Left cardiac atrium (tissue), 4 donors: ENCODE measurements at places on chromosomes 3 and 15.

DNA sequence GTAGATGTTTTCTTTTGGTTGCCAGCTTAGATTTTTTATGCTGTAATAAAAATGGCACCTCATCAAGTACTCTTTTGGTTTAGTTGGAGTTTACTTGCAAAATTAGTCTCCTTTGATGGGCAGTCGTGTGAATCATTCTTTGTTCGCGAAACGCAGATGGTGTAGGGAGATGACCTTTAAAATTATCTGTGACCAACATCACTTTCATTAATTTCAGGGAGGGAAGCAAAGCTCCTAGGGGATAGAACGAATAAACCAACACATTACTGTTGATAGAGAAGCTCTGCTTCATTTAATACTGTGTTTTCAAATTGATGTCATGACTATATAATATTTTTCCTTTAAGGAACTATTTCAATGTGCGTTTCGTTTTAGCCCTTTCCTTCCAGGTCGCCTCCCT, 67.4 kb downstream of the USP13 start:
- no peak for DNase-seq

GRCh38 chr3:127286571-127287140, 1.2 kb downstream of the PRR20G start:
- no peak for DNase-seq

DNA sequence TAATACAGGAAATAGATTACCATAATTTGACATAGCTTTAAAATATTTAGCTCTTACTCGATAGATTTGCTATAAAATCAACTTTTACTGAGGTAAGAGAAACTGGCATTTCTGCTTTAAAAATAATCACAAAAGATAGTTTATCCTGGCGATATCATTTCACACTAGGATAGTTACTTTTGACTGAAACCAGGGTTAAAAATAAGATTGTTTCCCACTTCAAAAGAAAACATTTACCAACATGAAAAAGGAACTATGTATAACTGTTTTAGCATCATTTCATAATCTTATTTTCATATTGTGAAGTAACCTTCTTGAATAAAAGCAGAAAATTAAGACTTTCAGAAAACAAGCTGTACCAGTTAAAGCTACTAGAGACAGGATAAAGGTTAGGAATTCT, 15.3 kb downstream of the PSMD6 start:
- DNase-seq, result no peak

- peak; percentile 49 for DNase-seq
Measured at GRCh38 chr15:80942746-80943565, 46.7 kb downstream of the MESD start.
